ENCODE measurements at places on chromosomes 5 and 9.
A peak's percentile ranks its signal among the peaks of the same experiment; 100 is the strongest.

- peak; percentile 82 for DNase-seq
Measured at GRCh38 chr9:107739601-107740082, 250.1 kb upstream of the KLF4 start.

DNA sequence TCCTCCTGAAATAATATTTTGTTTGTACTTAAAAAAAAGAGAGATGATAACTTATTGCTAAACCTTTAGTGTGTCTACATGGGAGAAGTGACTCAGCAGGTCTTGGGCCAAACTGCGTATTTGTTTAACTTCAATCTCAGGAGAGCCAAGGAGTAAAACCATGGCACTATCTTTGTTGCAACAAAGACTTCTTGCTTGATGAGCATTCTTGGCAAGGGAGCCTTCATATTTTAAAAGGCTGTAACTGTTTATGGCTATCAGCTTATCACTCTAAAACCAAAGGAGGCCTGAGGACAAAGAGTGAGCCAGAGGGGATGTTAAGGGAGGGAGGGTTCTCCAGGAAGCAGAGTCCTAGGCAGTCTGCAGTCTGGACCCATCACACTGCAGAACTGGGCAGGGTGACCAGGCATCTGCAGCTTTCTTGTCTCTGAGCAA is 216.2 kb upstream of the S1PR3 start:
- peak; percentile 85 for DNase-seq

DNA sequence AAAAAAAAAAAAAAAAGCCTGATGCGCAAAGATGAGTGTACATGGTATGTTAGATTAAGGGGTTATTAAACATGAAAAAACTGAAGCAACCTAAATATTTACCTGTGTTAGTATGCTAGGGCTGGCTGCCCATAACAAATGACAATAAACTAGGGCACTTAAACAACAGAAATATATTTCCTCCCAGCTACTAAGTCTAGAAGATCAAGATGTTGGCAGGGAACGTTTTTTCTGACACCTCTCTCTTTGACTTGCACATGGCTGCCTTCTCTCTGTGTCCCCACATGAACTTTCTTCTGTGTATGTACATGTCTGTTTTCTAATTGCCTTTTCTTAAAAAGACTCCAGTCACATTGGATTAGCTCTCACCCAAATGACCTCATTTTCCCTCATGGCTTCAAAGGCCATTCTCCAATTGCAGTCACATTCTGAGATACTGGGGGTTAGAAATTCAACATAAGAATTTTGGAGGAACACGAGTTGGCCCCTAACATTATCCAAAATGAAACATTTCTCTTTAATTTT is 694.5 kb downstream of the CDH9 start:
- no peak for DNase-seq

GRCh38 chr5:110356677-110357076 is 369.8 kb downstream of the TMEM232 start:
- DNase-seq = peak; percentile 6

- no peak for DNase-seq
Measured at GRCh38 chr5:31819926-31820516, 181.1 kb downstream of the PDZD2 start.

GRCh38 chr5:139418793-139419192 is 14.9 kb upstream of the SPATA24 start:
- DNase-seq = no peak

DNA sequence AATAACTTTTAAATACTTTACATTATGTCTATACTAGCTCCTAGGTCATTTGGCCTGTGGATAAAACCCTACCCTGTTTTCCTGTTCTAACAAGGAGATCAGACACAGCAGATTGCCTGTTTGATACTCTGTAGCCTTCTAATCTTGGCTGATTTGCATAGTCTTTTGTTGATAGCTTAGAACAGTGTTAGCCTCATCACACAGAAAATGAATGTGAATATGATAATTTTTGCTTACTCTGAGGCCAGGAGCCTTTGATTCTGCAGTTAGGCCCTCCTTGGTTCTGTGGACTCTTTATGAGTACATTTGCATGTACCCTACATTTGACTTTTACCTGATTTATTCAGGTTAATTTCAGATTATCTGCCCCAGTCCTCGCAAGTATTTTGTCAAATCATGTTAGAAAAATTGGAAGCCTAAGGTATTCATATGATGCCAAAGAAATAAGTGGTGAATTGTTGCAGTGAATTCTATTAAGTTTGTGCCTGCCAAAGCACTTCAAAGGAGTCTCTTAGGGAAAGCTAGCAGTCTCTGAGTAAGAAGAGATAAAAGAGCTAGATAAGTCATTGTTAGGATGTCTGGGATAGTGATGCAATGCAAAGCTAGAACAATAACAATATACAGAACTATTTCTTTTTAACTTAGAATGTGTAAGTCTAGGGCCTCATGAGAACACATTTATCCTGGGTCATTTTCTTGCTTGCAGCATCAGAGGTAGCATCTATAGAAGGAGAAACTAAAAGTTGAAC is 56.4 kb downstream of the SCAMP1 start:
- DNase-seq = no peak

DNA sequence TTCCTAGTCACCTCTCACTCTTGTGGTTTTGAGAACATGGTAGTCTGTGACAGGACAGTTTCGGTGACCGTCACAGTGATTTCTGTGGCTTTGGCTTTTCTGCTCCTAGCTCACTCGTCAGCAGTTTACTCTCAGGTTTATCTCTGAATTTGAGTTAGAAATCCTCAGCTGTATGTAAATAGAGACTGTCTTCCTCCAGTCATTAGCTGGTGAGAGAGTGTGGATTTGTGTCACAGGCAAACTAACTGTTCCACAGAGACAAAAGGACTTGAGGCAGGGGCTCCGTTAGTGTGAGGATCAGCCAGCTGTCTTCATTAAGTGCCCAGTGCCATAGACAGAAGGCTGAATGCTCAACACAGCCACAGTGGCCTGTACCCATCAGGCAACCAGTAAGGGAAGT is 131.4 kb downstream of the CD180 start:
- no peak for DNase-seq

GRCh38 chr5:83551821-83552220 is 80.3 kb downstream of the VCAN start:
- no peak for DNase-seq

DNA sequence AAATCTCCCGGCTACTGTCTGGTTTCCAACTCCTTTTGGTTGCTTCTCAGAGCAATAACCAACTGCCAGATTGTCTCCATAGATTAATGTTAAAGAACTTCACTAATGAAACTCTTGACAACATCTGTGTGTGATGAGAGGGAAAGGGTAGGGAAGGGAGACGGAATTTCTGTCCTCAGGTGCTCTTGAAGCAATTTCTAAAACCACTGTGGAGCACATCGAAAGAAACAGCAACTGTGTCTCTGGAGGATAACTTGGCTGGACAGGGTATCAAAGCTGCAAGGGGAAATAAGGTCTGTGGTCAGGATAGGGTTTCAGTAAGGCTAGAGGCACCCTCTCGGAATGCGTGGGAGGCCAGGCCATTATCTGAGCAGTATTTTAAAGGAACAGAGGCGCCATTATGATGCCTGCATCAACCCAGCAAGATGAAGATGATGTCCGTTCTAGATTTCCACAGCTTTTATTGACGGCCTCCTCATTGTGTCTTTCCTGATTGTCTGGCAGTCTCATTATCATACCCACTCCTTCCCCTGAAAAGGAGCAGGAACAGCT is 76.6 kb downstream of the RORB start:
- no peak for DNase-seq

- DNase-seq = no peak
Measured at GRCh38 chr5:28468166-28468565, 1429.8 kb upstream of the CDH9 start.

DNA sequence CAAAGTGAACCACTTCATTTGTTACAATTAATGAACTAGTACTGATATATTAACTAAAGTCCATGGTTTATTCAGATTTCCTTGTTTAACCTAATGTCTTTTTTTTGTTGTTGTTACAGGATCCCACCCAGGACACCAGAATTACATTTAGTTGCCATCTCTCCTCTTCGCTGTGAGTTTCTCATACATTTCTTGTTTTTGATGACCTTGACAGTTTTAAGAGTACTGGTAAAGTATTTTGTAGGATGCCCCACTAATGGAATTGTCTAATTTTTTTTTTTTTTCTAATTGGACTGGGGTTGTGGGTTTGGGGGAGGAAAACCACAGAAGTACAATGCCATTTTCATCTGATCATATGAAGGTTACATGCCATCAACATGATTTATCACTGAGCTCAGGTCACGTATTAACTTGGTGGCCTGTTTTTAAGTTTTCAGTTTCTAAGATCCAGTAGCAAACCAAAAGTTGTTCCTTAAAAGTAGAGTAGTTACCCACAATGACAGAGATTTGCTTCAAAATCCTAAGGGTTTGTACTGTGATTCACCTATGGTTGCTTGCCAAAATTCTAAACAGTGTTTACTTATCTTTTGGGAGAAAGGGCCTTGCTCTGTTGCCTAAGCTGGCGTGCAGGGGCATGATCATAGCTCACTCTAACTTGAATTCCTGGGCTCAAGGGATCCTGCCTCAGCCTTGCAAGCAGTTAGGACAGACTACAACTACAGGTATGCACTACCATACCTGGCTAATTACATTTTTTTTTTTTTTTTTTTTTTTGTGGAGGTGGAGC is 4.5 kb upstream of the OTULIN start:
- peak; percentile 63 for DNase-seq

- DNase-seq = no peak
Measured at GRCh38 chr5:76290321-76290757, 112.7 kb upstream of the IQGAP2 start.

GRCh38 chr9:16258708-16259107 is 611.8 kb downstream of the BNC2 start:
- no peak for DNase-seq

DNA sequence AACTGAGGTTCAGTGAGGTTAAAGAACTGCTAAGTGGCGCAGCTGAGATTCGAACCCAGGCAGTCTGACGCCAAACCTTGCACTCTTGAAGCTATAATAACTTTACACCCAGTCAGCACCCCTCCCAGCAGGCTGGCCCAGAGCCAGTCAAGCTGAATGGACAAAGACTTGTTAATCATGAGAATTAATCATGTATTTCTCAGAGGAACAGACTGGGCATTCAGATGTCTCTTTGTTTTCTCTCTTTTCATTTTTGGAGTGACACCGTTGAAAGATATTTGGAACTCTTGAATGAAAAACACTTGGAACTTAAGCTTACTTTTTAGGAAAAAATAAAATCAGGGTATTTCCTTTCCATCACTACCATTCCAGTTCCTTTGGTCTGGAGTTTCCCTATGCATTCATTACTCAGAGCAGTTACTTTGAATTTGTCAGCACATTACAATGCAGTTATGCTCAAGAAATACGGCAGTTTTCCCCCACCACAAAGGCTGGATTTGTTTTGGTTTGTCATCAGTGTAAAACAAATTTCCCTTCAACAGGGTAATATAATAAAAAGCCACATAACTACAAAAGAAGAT is 22.6 kb upstream of the MAMDC2 start:
- DNase-seq = peak; percentile 92

DNA sequence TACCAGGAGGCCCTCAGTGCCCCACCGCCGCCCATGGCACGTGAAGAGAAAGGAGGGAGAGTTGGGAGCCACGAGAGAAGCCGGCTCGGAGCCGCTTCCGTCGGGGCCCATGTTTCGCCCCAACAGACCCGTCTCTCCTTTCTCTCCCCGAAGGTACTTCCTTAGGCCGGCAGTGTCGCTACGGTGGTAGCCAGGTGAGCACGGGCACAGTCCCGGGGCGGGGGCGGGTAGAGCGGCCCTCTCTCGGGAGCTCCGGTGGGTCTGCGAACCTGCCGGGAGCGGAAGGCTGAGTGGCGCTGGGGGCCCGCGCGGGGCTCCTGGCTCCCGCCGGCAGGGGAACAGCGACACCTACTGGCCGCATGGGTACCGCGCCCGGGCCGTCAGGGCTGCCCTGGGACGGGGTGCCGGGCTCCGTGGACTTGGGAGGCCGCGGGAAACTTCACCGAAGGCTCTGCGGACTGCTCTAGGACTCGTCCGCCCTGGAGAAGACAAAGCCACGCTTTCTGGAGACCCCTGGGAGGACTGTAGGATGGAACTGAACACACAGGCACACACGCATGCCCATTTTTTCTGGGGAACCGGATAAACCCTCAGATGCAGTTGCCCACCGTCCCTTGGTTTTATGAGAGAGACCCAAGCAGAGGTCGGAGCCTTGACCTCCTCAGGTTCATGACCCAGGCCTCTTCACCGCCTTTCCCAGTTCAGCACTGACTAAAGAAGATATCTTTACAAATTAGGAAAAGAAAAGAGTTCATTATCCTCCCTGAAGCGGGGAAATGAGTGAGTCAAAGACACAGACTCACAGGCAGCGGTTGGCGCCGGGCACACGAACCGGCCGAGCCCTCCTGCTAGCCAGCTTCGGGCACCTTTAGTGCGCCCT is 202.5 kb downstream of the MEF2C start:
- peak; percentile 53 for DNase-seq

GRCh38 chr9:126474786-126475485 is 138.8 kb upstream of the LMX1B start:
- DNase-seq = peak; percentile 85

- DNase-seq = no peak
Measured at GRCh38 chr5:43288269-43288831, 24.9 kb downstream of the HMGCS1 start.

- DNase-seq = peak; percentile 9
Measured at GRCh38 chr5:75405296-75405695, 68.3 kb downstream of the HMGCR start.

GRCh38 chr5:38752012-38752536 is 93.7 kb upstream of the OSMR start:
- DNase-seq = no peak

DNA sequence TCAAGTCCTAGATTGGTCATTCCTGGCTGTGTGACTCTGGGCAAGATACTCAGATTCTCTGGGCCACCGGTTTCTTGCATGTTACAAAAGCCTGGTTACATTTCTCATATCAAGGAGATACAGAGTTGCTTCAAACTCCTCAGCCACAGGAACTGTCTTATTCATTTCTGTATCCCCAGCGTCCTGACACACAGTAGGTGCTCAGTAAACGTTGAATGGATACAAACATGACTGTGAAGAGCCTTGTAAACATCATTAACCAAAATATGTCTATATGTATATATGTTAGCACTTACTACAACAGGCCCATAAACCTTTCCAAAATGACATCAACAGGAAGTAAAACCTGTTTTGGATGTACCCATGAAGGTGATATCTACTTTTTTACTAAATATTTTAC is 1.6 kb downstream of the CLTB start:
- no peak for DNase-seq

- DNase-seq = no peak
Measured at GRCh38 chr9:108816037-108816436, 39.7 kb downstream of the ACTL7B start.

DNA sequence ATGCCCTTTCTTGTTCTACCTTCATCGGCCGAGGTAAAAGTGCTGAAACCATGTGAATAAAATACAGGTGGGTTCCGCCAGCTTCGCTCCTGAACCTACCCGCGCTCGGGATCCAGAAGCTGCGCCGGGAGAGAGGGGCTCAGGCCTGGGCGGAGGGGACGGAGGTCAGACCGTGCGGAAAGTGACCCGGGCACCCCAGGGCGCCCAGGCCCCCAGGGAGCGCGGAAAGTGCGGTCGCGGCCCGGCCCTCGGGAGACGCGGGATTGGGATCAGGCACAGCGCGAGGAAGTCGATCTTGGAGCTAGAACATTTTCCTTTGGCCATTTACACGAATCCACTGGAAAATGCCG is 329 bp downstream of the SYK start:
- DNase-seq = no peak

- DNase-seq = no peak
Measured at GRCh38 chr5:33008751-33009418, 297.8 kb downstream of the NPR3 start.
